Liver (tissue), 10 donors: ENCODE measurements at places on chromosomes 4 and X. TPM values are rescaled to one million over a fixed set of nuclear protein-coding genes. Genes with fewer than 3 reads are reported as not detected.

The ZNF41 gene
- 1.9 TPM for polyA plus RNA-seq

The FAM47B gene
- polyA plus RNA-seq = not detected

The TLR10 gene
- polyA plus RNA-seq = 0.02 TPM

The MXRA5 gene
- polyA plus RNA-seq = 1.2 TPM

The CT83 gene
- not detected for polyA plus RNA-seq

The CA5B gene
- 0.55 TPM for polyA plus RNA-seq

The APEX2 gene
- polyA plus RNA-seq = 8.6 TPM

The TRIM61 gene
- polyA plus RNA-seq = 0.46 TPM

The MAPK10 gene
- polyA plus RNA-seq = 0.82 TPM

The SPANXD gene
- polyA plus RNA-seq = not detected

The CTSO gene
- 25.9 TPM for polyA plus RNA-seq

The DCAF12L2 gene
- not detected for polyA plus RNA-seq

The SLC9B1 gene
- not detected for polyA plus RNA-seq

The TBX22 gene
- not detected for polyA plus RNA-seq

The GPR50 gene
- not detected for polyA plus RNA-seq

The CT45A3 gene
- not detected for polyA plus RNA-seq

The TMPRSS11F gene
- polyA plus RNA-seq = not detected

The MAGEB10 gene
- polyA plus RNA-seq = not detected

The USP17L20 gene
- polyA plus RNA-seq = not detected

The LCORL gene
- polyA plus RNA-seq = 6.0 TPM

The CT45A1 gene
- not detected for polyA plus RNA-seq

The RS1 gene
- not detected for polyA plus RNA-seq

The DUSP21 gene
- polyA plus RNA-seq = not detected
